ENCODE measurements at places on chromosomes 5 and 9.
A peak's percentile ranks its signal among the peaks of the same experiment; 100 is the strongest.

GRCh38 chr5:143819716-143820115 is 7.8 kb downstream of the HMHB1 start:
- no peak for DNase-seq

DNA sequence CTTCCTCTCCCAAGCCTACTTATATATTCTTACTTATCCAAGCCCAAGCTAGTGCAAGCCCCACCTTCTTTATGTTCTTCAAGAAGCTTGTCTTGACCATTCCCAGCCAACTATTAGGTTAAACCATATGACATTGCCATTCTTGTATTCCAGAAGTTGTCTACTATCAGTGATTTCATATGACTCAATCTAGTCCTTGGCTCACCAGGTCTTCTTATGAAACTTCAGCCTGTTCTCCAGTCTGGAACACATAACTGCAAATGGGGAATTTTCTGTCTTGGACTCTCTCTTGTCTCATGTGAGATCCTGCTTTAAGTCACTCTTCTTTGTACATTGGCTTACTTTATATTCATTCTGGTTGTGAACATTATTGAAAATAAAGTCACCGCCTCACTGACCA is 130.7 kb downstream of the TTLL11 start:
- DNase-seq: no peak

DNA sequence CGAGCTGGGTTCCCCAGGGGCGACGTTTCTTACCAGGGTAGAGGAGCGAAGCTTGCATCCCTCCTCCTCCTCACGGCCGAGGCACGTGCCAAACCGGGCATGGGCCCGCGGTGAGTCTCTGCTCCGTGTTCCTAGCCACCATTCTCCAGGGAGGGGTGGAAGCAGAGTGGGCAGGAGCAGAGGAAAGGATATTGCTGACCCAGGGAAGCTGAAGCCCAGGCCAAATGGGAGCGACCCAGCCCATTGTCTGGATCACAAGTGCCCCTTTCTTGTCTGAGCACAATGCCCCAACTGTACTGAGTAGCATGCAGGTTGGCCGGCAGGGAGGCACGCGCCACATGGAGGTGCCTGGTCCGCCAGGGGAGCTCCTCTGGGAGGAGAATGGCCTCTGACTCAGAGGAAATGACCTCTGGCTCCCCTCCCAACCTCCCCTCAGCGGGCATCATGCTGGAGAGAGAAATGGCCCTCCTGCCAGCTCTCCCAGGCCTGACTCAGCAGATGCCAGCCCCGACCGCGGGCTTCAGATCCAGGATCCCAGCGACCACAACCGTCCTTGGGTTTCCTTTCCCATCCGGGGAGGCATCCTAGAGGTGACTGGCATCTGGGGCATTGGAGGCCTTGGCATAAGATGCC is 1.1 kb downstream of the PRR7 start:
- DNase-seq: no peak

DNA sequence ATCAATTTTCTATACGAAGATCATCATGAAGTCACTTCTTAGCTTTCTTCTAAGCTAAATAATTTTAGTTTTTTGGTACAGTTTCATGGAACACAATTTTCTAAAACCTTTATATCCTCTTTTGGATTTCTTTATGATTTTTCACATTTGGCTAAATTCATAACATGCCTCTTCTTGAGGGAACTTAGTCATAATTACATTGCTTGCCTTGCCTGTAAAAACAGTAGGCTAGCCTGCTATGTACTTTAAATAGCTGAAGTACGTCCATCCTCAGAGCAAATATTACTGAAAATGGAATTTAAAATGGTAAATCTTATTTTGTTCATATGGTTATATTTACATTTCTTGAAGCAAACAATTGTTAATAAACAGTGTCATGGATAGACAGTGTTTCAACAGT is 225.0 kb downstream of the VPS13A start:
- DNase-seq: no peak

DNA sequence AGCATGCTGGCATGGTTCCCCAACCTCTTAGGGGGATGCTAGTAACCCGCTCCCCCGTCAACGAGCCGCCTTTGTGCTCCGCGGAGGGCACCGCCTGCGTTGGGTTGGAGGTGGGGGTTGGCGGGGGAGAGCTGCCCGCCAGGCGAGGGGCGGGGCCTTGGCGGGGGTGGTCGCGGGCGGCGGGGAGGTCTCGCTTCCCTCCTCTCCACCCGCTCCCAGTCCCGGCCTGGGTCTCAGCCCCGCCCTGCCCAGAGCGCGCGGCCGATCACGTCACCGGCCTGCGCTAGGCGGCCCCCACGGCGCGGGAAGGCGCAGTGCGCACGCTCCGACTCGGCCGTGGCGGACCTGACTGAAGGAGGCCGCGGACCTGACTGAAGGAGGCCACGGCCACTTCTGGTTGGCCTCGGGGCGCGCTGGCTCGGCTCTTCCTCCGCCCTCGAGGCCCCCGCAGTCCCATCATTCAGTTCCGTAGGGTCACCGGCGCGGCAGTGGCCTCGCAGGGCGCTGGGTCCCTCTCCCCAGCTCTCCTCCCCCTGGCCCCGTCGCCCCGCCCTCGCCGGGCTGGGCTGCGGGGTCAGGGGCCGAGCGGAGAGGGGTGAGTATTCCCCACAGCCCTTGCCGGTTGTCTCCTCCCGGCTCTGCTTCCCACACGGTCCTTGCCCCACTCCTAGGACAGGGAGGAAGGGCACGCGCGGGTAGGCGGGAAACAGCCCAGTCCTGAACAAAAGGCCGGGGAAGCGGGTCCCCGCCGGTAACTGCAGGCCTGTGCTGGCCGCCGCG is at the start of gene ATG10:
ATG10 (plus strand) TSS at position 312 of the 780 bp plus-strand sequence. CDS start 15,548 bp downstream, outside the sequence.
- peak; percentile 92 for DNase-seq

- DNase-seq: no peak
Measured at GRCh38 chr5:44769200-44769876, 39.4 kb upstream of the MRPS30 start.

- DNase-seq: no peak
Measured at GRCh38 chr5:103034662-103035392, 85.1 kb downstream of the GIN1 start.

- no peak for DNase-seq
Measured at GRCh38 chr9:101047848-101048397, 19.4 kb downstream of the PLPPR1 start.

DNA sequence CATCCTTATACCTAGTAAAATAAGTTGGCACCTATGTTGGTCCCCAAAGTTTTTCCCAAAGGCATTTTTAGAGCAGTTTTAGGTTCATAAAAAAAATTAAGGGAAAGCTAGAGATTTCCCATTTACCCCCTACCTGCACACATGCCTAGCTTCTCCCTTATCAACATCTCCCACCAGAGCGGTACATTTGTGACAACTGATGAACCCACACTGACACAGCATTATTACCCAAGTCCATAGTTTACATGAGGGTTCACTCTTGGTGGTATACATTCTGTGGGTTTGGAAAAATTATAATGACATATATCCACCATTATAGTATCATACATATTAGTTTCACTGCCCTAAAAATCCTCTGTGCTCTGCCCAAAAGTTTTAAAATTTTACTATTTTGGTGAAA is 12.0 kb downstream of the RAD1 start:
- no peak for DNase-seq

- no peak for DNase-seq
Measured at GRCh38 chr5:153276151-153276550, 214.3 kb upstream of the GRIA1 start.

DNA sequence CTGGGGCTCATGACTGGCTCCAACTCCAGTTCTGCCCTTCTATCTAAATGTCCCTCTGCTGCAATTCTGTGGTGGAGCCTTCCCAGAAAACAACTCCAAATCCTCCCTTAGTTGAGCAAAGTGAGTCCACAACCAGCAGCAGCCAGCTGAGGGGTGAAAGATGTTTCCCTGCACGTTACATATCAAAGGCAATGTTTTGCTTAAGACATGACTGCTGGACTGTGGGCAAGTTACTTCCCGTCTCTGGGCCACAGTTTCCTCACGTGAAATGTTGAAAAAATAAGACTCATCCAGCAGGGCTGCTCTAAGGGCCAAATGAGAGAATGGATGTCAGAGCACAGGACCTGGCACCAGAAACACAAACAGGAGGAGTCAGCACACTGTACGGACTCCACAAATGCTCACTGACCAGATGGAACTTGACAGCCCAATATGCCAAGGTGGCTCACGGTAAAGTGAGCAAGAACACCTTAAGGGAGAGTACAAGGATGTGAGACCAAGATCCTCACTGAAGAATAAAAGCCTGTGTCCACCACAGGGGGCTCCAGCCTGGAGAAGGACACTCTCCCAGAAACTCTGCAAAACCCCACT is 138.4 kb upstream of the ABCA1 start:
- no peak for DNase-seq

DNA sequence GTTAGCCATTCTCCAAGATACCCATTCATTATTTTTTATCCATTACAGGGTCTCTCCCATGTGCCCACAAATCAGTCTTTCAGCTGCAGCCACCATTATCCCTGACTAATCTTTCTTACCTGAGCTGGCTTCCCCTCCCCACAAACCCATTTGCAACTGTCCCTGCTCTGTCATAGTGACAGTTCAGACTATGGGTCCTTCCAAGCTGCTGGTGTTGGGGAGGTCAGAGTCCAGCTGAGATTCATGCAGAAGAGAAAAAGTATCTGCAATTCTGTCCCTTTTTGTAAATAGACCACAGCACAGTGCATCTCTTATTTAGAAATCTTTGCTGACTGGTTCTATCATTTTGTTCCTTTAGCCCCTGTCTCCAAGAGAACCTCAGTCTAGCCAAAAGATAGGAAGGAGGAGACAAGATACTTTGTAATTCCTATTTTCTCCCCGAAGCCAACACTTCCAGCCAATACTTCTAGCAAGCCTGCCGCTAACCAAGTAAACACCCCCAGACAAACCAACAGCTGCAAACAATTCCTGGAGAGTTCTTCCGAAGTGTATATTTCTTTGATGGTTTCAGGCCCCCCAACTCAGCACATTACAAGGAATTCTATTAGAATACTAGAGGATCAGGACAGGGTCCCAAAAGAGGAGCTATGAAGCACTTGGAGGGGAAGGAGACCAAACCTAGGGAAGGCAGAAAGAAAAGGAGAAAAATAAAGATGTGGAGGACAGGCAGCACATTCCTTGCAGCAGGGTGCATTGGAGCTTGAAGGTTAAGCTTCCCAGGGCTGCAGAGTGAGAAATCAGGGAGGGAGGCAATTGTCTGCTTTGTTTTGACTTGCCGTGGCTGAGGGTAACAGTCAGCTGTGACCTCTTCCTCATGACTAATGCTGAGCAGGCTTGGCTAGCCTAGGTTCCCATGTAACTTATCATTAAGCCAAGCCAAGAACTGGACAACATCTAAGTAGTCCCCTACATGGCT is 148.5 kb downstream of the SGCD start:
- DNase-seq: no peak

Data from thymus (tissue), 14 donors.